ENCODE measurements at places on chromosomes 3 and 15.

DNA sequence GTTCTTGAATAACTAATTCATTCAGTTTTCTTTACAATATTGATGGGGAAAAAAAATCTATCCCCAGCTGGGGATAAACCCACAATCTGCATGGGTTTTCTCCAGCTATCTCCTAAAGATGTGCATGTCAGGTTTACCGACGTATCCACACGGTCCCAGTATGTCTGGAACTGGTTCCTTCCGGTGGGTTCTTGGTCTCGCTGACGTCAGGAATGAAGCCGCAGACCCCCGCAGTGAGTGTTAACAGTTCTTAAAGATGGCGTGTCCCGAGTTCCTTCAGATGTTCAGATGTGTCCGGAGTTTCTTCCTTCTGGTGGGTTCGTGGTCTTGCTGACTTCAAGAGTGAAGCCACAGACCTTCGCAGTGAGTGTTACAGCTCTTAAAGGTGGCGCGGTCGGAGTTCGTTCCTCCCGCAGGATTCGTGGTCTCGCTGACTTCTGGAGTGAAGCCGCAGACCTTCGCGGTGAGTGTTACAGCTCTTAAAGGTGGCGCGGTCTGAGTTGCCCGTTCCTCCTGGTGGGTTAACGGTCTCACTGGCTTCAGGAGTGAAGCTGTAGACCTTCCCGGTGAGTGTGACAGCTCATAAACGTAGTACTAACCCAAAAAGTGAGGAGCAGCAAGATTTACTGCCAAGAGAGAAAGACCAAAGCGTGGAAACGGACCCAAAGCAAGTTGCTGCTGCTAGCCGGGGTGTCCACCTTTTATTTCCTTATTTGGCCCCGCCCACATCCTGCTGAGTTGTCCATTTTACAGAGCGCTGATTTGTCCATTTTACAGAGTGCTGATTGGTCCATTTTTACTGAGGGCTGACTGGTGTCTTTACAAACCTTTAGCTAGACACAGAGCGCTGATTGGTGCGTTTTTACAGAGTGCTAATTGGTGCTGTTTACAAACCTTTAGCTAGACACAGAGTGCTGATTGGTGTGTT lies 195.1 kb upstream of the NR2F2 start:
- no peak for DNase-seq

- no peak for DNase-seq
These were observed 81.0 kb upstream of the TNIK start for GRCh38 chr3:171541181-171541580.

DNA sequence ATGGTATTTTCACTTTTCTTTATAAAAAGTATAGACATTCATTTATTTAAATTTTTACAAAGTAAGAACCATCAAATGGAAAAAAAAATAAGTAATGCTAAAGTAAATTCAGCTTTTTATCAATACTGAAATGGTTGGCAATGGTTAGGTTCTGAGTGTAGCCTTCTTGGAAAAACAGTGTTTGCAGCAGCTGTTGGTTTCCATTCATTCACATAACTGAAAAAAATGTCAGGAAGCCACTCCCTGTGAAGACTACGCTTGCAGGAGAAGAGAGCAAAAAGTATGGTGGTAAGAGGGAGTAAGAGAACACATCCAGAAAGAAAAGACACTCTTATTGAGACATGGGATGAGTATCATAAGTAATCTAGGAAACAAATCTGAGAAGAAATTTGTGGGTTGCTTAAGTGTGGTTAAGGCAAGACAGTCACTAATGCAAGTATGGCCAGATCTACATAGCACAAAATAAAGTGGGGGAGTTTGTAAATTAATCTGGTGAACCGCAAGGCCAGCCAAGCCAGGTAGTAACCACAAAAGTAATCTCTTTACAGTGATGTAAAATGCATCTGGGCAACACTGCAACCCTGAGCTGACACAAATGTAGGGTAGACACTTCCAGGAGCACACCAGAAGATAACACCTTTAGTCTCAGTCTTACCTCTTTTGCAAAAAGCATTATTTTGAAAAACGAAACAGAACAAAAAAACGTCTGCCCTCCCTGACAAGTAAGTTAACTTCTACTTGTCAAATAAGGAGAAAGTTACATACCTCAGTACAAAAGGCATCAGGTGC lies 133.7 kb downstream of the IGSF11 start:
- no peak for DNase-seq

DNA sequence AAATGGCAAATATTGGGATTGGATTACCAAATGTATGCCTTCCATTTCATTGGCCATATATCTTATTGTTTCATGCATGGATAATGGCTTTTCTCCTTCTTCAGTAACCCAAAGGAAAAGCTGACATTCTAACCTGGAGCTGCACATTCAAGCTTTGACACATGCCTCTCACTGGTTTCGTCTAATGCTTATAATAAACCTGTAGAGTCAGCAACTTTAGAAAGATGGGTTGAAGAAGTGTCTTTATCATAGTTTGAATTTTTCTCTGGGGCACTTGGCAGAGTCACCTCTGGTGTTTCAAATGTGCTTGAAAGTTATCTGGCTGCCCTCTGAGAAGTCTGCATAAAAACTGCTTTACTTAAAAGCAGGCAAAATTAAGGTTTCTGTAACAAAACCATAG lies 55.4 kb upstream of the GOLGA8A start:
- no peak for DNase-seq

GRCh38 chr15:25059698-25060471 lies 105.1 kb downstream of the SNRPN start:
- no peak for DNase-seq

- DNase-seq = no peak
These were observed 34.9 kb upstream of the ARL8B start for GRCh38 chr3:5087209-5087608.

DNA sequence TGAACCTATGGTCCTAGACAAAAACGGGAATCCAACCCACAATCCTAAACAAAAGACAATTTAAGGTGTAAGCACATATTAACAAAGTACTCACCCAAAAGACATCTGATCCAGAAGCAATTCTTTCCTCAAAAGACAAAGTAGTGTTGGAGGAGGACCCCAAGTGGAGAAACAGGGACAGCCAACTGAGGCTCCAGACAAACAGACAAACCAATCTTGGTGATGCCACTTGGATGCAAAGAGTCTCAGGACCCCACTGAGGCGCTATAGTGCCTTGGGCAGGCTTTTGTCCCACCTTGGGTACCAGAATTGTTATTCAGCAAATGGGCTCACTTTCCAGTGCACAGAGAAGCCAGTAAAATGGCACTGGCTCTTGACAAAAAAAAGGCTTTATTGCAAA lies 613.8 kb downstream of the DIPK2A start:
- DNase-seq = no peak

GRCh38 chr3:75781079-75781745 lies 4.1 kb downstream of the ZNF717 start:
- no peak for DNase-seq

DNA sequence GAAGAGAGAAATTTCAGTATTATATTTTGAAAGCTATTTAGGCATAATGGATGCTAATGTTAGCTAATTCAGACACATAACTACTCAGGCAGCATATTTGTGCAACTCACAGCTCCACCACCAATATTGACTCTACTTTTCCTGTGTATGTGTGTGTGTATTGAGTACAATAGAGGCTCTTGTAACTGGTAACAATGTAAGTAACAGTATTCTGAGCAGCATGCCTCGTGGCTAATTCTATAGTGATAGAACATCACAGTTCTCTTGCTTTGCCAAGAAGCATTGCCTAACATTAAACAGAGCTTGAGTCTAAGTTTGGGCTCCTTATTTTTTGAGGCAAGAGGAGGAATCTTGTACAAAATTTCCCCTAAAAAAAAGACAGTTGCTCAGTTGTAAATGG lies 98.6 kb upstream of the ARHGEF26 start:
- DNase-seq = no peak

GRCh38 chr3:52286777-52287110 lies 884 bp upstream of the GLYCTK start:
- no peak for DNase-seq

GRCh38 chr3:30199096-30199759 lies 407.2 kb upstream of the TGFBR2 start:
- DNase-seq = peak; percentile 33

GRCh38 chr3:165696496-165696895 lies 140.7 kb downstream of the BCHE start:
- no peak for DNase-seq

- DNase-seq = no peak
These were observed 121.6 kb downstream of the UBE2E2 start for GRCh38 chr3:23324745-23325144.

GRCh38 chr3:108222853-108223565 lies 785 bp upstream of the IFT57 start:
- no peak for DNase-seq

- no peak for DNase-seq
These were observed 288.6 kb downstream of the UACA start for GRCh38 chr15:70474471-70475406.

DNA sequence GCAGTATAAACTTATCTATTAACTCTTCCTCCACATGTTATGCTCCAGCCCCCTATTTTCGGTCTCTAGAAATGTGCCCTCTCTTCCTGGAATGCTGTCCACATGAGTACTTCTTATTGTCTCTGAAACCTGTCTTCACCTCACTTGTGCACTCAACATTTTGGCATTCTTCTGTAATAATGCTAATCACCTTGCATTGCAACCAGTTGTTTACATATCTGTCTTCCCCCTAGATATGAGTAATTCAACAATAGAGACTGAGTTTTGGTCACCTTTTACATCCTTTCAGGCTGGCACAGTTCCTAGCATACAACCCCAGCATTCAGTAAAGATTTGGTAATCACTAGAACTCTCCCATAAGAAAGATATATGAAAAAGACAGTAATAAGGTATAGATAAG lies 17.2 kb downstream of the CCDC80 start:
- DNase-seq = no peak

DNA sequence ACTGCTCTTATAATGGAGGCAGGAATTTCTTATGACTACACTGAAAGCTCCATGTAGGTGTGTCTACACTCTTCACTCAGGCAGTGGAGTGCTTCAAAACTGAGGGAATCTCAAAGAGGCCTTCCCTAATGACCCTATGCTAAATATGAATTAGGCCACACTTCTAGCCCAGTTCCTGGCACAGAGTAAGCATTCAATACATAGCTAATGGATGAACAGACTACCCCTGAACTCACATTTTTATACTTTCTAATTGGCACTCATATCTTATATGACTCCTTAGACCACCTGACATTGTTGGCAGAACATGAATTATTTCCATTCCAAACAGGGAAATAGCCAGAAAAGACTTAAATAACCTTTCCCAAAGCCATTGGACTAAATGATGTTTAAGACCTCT lies 3.4 kb downstream of the RARRES1 start:
- DNase-seq = no peak

DNA sequence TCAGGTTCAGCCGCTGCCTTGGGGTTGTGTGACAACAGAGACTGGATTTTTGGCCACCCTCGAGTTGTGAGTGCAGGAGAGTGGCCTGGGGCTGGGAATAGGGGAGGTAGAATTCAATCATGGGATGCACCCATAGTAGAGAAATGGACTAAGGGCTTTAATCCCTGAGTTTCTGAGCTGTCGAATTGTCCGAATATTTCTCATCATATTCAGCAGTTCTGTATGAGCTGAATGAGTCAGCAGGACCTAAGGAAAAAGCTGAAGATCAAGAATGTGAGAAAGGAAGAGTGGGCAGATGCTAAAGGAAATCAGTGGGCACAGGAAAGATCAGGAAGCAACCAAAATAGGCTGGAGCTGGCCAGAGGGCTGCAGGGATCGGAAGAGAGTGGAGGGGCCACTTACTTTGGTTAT lies 44.4 kb upstream of the SACM1L start:
- DNase-seq = no peak

GRCh38 chr3:10964537-10965167 lies 27.9 kb upstream of the SLC6A1 start:
- no peak for DNase-seq

DNA sequence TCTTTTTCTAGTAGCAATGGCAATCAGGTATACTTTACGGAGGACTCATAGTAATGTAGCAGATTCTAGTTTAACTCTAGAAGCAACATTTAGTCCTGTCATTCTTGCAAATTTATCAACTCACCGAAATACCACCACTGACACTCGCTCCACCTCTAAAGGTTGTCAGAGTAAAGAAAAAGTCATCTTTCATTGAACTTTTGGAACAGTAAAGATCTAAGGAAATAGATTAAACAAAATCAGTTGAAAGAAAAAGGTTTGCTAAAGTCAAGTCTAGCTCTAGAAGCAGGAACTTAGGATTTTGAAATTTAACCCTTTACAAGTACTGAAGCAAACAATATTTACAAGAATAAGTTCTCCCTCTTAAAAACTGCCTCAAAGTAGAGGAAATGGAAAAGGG lies 8.7 kb downstream of the ATP8B4 start:
- no peak for DNase-seq

- no peak for DNase-seq
These were observed 17.3 kb upstream of the SRGAP3 start for GRCh38 chr3:9266716-9267115.

GRCh38 chr3:42077785-42078184 lies 13.4 kb upstream of the TRAK1 start:
- DNase-seq = no peak

- DNase-seq = no peak
These were observed 25.8 kb downstream of the SIAH2 start for GRCh38 chr3:150736903-150737832.

GRCh38 chr3:143083781-143084180 lies 35.8 kb upstream of the CHST2 start:
- DNase-seq = no peak

DNA sequence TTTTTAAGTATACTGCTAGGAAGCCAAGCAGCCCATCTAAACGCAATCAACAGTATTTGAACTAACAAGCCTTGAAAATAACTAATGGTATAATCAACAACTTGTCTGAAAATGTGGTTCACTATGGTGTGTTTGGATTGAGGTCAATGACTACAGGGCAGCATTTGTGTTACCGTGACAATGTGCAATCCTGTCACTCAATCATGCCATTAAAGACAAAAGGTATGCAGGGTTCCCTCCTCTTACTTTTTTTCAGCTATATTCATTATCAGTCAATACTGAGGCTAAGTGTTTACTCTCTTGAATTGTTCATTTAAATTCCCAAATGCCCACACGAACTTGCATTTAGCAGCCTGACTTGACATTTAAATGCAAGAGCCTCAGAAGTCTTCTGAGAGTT lies 1099.3 kb upstream of the EPHA6 start:
- no peak for DNase-seq

GRCh38 chr3:175187586-175187985 lies 328.5 kb downstream of the NAALADL2 start:
- no peak for DNase-seq

GRCh38 chr15:43268111-43269105 lies 1.7 kb upstream of the TGM5 start:
- DNase-seq = no peak

DNA sequence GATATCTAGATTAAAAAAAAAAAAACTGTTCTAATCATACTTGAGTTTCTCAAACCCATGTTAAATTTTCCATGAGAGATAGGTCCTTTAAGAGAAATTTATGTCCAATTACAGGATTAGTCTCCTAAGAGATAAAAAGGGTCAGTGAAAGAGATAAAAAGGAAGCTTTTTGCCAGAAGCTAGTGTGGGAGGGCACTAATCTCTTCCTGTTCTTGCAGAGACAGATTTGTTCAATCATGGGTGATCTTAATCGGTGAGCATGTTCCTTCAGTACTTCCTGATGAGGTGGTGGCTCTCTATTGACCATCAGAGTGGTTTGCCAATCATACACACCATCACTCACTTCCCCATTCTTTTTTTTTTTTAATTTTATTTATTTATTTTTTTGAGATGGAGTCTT lies 16.9 kb upstream of the LPP start:
- no peak for DNase-seq
